ENCODE measurements at places on chromosomes 16 and 17.

DNA sequence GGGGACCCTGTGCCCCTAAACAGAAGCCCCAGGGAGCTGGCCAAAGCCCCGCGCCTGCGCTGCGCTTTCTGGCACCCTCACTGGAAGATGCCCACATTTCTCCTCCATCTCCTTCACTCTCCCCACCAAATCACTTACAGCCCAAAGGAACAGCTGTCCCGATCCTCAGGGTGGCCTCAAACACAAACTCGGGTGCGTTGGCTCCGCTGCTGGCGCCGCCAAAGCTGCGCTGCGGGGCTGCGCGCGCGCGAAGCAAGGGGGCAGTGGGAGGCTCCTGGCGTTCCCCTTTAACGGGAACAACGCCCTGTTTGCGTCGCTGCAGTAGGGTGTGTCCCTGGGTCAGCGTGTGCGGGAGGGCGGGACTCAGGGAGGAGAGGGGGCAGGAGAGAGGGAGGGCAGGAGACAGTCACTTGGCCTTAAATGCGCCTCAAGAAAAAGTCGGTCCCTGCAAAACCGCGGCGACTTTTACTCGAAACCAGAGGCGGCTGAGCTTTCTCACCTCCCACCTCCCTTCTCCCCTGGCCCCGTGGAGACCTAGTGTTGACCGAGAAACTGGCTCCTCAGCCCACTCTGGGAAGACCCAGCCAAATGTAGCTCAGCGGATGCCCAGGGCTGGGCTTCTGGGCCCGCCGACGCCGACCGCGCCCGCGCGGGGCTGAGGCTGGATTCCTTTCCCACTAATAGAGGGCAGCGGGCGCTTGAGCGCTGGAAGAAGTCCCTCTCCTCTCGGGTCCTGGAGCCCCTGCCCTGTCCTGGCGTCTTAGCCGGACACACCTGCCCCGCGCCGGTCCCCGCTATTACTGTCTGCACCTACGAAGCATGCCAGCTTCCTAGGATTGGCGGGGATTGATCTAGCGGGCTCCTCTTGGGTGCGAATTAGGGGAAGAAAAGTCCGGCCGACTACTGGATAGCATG, 2.6 kb downstream of the PMP22 start:
- no peak for DNase-seq

DNA sequence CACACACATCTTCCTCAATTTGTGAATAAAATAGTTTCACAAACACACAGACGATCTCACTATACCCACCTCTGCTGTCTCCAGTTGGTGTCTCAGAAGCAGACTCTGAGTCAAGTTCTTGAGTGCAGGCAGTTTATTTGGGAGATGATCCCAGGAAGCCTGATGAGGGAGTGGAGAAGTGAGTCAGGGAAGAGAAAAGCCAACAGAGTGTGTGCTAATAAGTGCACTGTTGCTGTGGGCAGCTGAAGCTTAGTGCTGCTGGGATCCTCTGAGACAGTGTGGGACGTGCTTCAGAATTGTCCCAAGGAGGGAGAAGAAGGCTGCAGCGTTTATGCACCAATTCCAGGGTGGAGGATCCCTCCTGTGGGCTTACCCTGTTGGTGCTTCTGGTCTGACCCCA, 423.2 kb upstream of the C16orf82 start:
- DNase-seq = no peak

DNA sequence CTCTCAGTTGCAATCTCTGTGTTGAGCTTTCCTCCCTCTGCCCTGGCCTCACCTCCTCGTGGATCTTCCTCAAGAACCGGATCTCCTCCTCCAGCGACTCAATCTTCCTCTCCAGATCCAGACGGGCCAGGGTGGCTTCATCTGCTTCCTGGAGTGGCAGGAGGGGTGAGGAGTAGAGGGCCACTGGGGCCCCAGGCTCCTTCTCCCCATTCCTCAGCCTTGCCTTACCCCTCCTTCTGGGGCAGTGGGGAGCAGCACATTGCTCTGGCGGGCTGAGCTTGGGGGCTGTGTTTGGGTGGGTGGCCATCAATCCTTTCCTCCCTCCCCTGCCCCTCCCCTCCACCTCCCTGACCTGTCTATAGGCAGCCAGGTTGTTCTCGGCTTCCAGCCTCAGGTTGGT, 1.6 kb downstream of the GFAP start:
- no peak for DNase-seq

DNA sequence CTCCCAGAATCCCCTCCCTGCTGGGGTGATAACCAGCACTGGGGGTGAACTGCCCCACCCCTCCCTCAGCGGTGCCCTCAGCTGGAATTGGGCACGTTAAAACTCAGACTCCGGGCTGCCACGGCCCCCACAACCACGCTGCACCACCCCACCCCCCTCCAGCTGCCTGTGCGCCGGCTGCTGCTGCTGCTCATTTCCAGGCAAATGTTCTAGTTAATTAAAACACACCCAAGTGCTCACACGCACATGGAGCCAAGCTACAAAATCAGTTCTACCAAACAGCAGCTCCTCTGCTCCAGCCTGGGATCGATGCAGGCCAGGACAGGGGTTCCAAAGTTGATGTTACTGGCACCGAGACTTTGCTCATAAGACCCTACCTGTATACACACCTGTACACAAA, 180.5 kb downstream of the ZNF423 start:
- DNase-seq = no peak

- DNase-seq = no peak
Observed at GRCh38 chr17:44217738-44218343, 1.6 kb downstream of the UBTF start.

GRCh38 chr16:13795131-13795530, 124.8 kb upstream of the ERCC4 start:
- no peak for DNase-seq

DNA sequence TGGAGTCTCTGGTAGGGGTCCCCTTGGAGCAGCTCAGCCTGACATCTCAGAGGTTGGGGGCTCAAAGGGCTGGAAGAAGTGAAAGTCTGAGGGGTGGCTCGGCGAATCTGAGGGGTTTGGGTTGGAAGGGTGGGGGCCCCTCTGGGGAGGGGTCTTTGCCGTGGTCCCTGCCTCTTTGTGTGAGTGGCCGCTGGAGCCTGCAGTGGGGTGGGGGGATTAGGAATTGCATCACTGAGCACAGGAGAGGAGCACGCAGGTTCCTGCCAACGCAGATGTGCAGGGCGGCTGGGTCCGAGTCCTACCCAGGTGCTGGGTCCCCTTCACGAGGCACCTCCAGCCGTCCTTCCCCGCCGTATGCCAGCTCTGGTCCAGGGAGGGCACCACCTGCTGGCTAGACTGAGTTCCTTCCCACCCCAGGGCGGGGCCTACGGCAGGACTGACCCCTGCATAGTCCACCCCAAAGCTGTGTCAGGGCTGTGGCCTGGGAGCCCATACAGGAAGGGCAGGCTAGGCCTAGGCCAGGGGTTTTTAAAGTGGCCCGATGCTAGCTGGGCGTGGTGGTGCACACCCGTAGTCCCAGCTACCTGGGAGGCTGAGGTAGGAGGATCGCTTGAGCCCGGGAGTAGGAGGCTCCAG, 9.9 kb downstream of the FMNL1 start:
- no peak for DNase-seq

- DNase-seq = no peak
Observed at GRCh38 chr17:81010935-81011334, 19.3 kb downstream of the CHMP6 start.

GRCh38 chr17:5816491-5817070, 232.3 kb upstream of the NLRP1 start:
- no peak for DNase-seq

DNA sequence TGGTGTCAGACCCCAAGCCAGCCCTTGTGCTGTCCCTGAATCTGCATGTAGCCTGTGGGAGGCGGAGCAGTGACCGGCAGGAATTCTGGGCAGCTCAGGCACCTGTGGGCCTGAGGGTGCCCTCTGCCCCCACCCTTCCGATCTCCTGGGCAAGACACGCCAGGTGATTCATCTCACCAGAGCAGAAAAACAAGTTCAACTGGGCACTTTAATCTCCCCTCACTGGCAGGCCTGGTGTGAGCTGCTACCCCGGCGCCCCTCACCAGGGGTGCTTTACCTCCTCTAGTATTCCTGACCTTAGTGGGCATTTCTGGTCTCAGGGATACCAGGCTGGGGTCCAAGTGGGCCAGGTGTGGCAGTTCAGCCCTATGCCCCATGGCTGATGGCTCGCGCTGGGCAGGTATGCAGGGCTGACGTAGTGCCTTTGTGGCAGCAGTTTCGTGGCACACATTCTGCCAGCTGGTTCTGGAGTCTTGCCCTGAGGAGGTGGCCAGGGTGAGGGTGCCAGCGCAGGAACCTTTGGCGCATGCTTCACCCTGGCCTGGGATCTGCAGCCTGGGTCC, 6.0 kb downstream of the ERBB2 start:
- DNase-seq = no peak

GRCh38 chr17:80874866-80875445, 116.7 kb upstream of the CHMP6 start:
- DNase-seq = no peak

DNA sequence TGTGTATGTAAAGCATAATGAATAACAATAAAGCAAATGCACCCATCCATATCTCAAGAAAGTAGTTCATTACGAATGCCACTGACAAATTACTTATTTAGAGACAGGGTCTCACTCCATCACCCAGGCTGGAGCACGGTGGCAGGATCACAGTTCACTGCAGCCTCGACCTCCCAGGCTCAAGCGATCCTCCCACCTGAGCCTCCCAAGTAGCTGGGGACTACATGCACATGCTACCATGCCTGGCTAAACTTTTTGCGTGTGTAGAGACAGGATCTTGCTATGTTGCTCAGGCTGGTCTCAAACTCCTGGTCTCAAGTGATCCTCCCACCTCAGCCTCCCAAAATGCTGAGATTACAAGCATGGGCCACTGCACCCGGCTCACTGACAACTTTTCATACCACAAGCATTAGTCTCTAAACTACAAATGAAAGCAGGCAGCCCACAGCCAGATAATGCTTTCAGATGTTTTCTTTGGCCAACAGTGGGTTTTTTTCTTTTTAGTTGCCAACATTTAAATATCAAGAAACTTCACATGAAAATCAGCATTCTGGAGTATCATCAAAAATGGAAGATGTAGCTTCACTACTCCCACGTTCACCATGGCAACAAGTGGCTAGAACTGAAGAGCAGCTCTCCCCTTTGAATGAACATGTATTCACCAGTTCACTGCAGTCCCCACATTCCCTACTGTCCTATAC, 7.7 kb downstream of the ARHGAP17 start:
- no peak for DNase-seq

DNA sequence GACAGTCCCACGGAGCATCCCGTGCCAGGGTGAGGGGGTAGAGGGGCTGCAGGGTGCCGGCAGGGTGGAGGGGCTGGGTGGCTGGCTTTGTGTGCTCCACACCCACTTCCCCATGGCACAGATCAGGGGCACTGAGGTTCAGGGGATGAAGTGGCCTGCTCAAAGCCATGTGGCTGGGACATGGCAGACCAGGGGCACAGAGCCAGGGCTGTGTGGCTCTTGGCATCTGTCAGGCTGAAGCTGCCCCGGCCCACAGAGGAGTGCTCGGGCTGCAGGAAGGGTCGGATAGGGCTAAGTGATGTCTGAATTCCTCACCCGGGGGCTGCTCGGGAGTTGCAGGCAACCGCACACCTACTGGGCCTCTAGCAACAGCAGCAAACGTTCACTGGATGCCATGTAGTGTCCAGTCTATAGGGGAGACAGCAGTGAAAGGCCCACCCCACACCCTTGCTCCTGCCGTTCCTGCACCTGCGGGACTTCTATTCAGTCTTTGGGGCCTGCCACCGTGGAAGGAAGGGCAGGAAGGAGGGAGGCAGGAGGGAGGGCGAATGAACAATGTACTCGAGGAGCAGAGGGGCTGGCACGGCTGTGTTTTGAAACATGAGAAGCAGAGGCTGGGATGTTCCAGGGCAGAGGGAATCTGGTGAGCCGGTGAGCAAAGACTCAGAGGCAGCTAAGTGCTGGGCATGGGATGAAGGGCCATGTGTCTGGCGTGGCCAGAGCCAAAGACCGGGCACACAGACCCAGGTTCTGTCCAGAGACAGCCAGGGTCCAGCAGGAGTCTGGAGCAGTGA, 15.1 kb downstream of the SLC5A10 start:
- DNase-seq = no peak

- no peak for DNase-seq
Observed at GRCh38 chr17:49359990-49360795, 1.9 kb downstream of the ZNF652 start.

GRCh38 chr17:44144966-44145739, 3.4 kb downstream of the HROB start:
- DNase-seq = no peak

DNA sequence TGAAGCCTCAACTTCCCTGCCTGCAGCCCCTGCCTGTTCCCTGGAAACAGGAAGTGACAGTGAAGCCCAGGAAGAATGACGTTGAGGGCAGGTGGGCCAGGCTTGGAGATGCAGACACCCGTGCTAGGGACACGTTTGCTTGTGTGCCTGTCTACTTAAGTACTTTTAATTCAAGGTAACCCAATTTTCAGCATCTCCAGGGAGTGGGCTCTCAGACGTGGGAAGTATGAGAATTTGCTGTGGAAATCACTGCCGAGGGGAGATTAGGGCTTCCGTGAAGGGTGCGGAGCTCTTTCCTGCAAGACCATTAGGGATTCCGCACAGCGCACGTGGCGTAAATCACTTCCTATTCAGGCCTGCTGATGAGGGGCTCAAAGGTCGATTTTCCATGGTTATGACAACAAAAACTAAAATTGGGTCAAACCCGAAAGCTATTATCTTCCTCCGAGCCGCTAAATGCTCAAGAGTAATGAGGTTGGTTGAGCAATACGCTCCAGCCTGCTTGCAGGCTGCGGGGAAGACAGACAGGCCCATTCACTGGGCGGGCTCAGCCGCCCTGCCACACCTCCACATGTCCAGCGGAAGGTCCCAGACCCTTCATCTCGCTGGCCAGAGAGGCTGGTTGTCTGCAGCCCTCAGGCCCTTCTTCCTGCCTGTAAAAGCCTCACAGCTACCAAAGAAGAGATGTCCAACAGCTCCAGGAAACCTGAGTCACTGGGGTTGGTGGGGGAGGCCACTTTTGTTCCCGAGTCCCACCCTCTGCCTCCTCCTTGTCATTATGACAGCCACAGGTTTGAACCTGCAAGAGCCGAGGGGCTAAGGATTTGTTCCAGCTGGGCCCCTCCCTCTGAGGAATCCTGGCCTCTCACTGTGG, 109.9 kb downstream of the RBFOX3 start:
- DNase-seq = no peak

DNA sequence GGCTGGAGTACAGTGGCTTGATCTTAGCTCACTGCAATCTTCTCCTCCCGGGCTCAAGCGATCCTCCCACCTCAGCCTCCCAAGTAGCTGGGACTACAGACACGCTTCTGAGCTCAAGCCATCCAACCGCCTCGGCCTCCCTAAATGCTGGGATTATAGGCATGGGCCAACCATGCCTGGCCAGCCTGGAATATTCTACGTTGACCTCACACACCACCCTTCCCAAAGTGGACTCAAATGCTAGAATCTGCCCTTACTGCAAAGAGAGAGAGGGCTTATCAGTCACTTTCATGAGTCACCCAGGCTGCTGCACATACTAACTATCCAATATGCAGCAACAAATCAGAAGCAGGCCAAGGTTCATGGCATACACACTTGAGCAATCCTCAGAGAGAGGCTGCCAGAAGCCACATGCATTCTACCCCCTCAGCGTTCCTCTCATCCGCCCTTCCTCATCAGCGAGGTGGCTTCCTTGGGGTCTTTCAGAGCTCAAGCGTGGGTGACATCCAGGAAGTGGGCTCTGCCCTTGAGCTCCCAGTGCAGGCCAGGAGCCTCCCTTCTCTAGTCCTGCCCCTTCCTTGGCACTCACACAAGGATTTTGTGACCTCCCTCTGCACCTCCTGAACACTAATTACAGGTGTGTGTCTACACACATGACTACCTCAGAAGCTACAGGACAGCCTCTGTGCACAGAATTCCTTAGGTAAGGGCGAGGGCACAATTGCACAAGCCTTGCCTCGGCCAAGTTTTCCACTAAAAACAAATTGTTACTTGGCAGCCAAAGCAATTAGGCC, 24.8 kb upstream of the SIAH1 start:
- DNase-seq = no peak

- no peak for DNase-seq
Observed at GRCh38 chr16:85365120-85365519, 248.0 kb upstream of the GSE1 start.

Measured in stimulated activated CD8-positive, alpha-beta memory T cell treated with anti-CD3 and anti-CD28 coated beads, Interleukin-15, amount 100 ng/mL, for 4 hours (primary cell).